ENCODE measurements at places on chromosomes 6 and 20. TPM values are rescaled to one million over a fixed set of nuclear protein-coding genes. Genes with fewer than 3 reads are reported as not detected.

The GJA1 gene
- total RNA-seq, result 587 TPM

The MOXD1 gene
- total RNA-seq, result 4.3 TPM

The TSPO2 gene
- not detected for total RNA-seq

The NHLRC1 gene
- total RNA-seq, result 1.0 TPM

The CD93 gene
- 0.04 TPM for total RNA-seq

The CGA gene
- total RNA-seq, result not detected

The LRFN2 gene
- 2.6 TPM for total RNA-seq

The AKAP7 gene
- 18.4 TPM for total RNA-seq

- no peak overlapping the region for H3K4me3 ChIP-seq
- H3K4me1 ChIP-seq, result no peaks in the 10 kb centered on the region
- no peaks in the 10 kb centered on the region for H3K27me3 ChIP-seq
- H3K27ac ChIP-seq, result no peak overlapping the region
- no peaks in the 10 kb centered on the region for H3K36me3 ChIP-seq
Measured at GRCh38 chr6:130676077-130676772, 151.0 kb upstream of the SMLR1 start.

GRCh38 chr6:38319256-38320212 lies 320.2 kb downstream of the BTBD9 start:
- no peak overlapping the region for H3K4me3 ChIP-seq
- no peaks in the 10 kb centered on the region for H3K27me3 ChIP-seq
- DNase-seq, result peak; percentile 42
- H3K4me1 ChIP-seq, result no peaks in the 10 kb centered on the region
- no peaks in the 10 kb centered on the region for H3K36me3 ChIP-seq

DNA sequence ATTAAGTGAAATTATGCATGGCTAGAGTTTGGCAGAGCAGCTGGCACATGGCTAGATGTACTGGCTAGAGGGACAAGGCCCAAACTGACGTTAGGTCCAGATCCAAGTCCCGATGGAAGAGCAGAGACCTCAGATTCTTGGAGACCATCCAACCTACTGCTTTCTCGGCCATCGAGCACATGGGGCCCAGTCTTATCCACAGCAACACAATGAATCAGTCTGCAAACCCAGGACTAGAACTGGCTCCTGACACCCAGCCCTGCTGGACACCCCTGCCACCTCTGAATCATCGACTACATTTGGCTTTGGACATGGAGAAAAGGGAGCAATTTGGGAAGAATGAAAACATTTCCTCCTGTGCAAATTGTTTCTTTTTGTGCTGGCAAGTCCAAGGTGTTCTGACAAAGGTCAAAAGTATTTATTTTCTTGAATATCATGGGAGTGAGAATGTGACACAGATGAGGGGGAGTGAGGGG lies 23.9 kb upstream of the YWHAB start:
- H3K4me3 ChIP-seq, result no peak overlapping the region
- H3K27me3 ChIP-seq, result no peaks in the 10 kb centered on the region
- H3K36me3 ChIP-seq, result no peaks in the 10 kb centered on the region
- DNase-seq, result no peak

DNA sequence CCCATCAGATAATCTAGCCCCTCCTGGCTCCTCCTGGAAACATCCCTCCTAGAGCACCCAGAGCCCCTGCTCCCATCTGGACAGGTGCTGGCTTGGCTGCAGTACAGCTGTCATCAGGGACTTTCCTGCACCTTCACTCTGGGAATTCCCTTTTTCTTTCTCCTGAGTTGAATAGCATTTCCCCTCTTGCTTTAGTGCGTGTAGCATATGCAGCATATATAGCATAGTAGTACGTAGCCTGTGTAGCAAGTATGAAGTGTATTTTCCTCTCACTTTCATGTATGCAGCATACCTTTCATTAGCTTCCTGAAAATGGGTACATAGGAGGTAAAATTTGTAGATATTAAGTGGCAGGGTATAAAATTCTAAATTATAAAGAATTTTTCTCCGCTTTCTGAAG lies 352.9 kb downstream of the ESR1 start:
- H3K27ac ChIP-seq, result no peak overlapping the region
- H3K4me3 ChIP-seq, result no peak overlapping the region
- H3K36me3 ChIP-seq, result no peaks in the 10 kb centered on the region
- no peaks in the 10 kb centered on the region for H3K27me3 ChIP-seq
- 0 out of 2 replicates have a peak, but pooled peaks cover 3% of the 10 kb centered on the region for H3K4me1 ChIP-seq

DNA sequence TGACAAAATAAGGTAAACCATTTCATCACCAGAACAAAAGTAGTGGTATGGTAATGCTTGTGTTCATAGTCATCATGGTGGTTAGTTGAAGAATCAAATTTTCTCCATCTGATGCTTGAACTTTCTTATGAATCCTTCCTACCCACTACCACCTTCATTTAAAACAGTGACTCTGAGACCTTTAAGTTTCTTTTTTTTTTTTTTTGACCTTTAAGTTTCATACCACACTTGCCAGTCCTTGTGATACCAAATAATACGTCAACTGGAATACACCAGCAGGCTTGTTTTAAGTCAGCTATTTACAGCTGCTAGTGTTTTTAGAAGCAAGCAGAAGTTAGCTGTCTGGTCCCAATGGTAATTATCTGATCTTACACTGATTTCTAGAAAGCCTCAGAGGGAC lies 413.4 kb upstream of the SOX4 start:
- peaks cover 31% of the 10 kb centered on the region for H3K4me1 ChIP-seq
- no peaks in the 10 kb centered on the region for H3K27me3 ChIP-seq
- H3K36me3 ChIP-seq, result peaks cover 5% of the 10 kb centered on the region
- no peak overlapping the region for H3K27ac ChIP-seq

DNA sequence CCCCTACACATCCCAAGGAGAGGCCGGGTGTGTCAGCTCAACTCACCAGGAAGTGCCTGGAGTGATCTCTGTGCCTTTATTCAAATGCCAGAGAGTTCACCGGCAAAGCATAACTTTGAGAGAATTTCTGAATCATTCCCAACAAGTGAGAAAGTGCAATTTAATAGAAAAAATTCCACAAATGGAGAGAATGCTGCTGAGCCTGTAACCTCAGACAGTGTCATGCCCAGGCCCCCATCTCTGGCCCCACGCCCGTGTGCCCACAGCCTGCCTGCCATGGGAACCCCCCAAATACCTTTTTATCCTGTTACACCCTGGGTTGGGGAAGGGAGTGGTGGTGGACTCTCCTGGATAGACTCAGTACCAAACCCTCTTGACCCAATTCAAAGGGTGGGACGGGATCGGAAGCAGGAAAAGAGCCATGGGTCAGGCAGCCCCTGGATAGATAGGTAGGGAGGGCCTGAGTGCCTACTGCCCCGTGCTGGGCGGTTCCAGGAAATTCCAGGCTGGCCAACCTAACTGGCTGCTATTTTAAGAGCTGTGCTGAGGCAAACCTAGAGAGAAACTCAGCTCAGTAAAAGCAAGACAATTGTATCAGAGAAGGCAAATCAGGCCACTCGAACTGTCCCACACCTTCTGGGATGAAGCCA lies 179.0 kb upstream of the FOXA2 start:
- no peak for DNase-seq
- no peaks in the 10 kb centered on the region for H3K27me3 ChIP-seq
- no peak overlapping the region for H3K27ac ChIP-seq

DNA sequence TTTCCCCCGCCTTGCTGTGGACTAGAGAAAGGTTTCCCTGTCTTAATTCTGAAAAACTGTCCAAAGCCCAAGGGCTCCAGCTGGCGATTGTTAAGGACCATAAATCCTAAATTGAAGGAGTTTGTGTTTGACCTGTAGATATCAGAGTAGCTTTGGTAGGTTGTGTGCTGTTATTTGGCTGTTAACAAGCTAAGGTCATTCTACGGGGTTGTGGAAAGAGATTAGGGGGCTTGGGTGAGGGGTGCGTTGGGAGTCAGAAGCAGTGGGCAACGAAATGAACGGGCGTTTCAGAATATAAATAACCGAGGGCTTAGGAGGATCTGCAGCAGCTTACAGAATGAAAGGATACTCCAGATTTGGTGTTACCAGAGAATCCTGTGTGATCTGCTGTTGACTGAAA lies 32.6 kb upstream of the BTN3A2 start:
- no peak for DNase-seq
- H3K36me3 ChIP-seq, result no peaks in the 10 kb centered on the region
- peaks cover 13% of the 10 kb centered on the region for H3K4me1 ChIP-seq
- H3K4me3 ChIP-seq, result peak overlapping the region; percentile 68

GRCh38 chr20:8292793-8293192 lies 160.7 kb downstream of the PLCB1 start:
- no peak overlapping the region for H3K4me3 ChIP-seq
- no peaks in the 10 kb centered on the region for H3K36me3 ChIP-seq
- no peaks in the 10 kb centered on the region for H3K4me1 ChIP-seq
- H3K27ac ChIP-seq, result no peak overlapping the region
- DNase-seq, result no peak
- no peaks in the 10 kb centered on the region for H3K27me3 ChIP-seq

DNA sequence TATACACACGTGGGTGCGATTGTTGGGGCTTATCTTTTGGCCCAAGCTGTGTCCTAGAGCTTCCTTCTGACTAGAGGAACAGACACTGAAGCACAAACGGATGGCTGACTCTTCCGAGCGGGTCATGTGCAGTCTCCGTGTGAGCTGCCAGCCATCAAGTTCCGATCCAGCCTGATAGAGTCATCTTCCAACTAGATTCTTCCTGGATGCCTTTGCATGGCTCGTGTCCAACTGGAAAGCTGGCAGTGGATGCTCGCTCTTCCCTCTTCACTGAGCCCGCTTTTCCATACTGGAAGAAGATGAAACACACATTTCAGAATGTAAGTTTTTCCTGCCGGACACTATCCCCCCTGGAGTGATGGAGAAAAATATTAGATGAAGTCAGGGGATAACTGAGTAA lies 148.1 kb downstream of the SCML4 start:
- no peak for DNase-seq
- H3K27ac ChIP-seq, result no peak overlapping the region

DNA sequence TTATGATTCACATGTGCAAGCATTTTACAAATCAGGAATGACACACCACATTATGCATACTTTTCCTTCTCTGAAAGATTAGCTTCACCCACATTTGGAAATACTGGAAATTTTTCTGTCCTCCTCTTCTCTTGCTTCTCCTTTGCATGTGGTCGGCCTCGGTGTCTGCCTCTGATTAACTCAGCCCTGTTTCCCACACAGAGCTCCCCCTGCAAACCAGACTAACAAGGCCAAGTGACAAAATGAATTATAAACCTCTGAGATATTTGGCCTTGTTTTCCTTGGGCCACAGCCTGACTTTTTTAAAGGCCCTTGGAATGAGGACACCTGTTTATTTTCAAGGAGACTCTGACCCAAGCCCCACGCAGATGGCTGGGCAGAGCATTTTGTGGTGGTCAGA lies 9.0 kb upstream of the CCN6 start:
- no peaks in the 10 kb centered on the region for H3K27me3 ChIP-seq
- H3K36me3 ChIP-seq, result no peaks in the 10 kb centered on the region
- no peak overlapping the region for H3K4me3 ChIP-seq
- no peak for DNase-seq
- no peak overlapping the region for H3K27ac ChIP-seq

DNA sequence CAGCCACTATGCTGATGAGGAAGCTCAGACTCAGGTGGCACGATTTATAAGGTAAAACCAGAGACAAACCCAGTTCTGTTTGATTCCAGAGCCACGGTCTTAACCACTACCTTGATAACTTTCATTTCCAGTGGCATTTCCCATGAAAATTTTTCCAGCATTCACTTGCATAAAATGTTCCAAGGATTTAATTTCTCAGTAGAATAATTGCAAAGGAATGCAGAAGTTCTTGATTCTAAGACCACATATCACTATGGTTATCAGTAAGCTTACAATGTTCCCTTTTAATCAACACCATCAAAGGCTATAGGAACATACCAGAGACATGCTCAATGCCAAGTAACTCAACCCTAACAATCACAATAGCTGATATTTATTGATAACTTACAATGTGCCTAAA lies 306.0 kb upstream of the HS3ST5 start:
- H3K27ac ChIP-seq, result no peak overlapping the region
- no peaks in the 10 kb centered on the region for H3K36me3 ChIP-seq
- H3K27me3 ChIP-seq, result no peaks in the 10 kb centered on the region
- no peaks in the 10 kb centered on the region for H3K4me1 ChIP-seq
- no peak overlapping the region for H3K4me3 ChIP-seq

- no peak overlapping the region for H3K4me3 ChIP-seq
- H3K27me3 ChIP-seq, result no peaks in the 10 kb centered on the region
- DNase-seq, result no peak
- H3K36me3 ChIP-seq, result no peaks in the 10 kb centered on the region
- no peak overlapping the region for H3K27ac ChIP-seq
- H3K4me1 ChIP-seq, result no peaks in the 10 kb centered on the region
Measured at GRCh38 chr20:50613438-50614169, 77.7 kb downstream of the RIPOR3 start.

DNA sequence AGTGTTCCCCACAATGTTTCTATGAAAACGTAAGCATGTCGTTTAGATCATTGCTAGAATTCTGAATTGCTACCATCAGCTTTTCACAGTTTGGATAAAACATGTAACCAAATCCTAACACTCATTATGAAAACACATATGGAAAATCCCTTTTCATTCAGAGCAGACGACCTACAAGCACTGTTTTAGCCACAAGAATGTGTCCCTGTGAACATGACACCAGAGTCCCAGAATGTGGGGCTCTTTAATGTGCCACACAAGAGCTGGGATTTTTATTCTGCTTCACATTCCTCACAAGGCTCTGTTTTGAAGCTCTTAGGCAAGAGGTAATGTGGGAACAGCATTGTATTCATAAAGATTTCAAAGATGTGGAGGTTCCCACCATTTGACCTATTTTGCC lies 141.1 kb upstream of the CITED2 start:
- no peaks in the 10 kb centered on the region for H3K27me3 ChIP-seq
- H3K4me3 ChIP-seq, result no peak overlapping the region
- peak; percentile 5 for DNase-seq
- H3K27ac ChIP-seq, result no peak overlapping the region
- no peaks in the 10 kb centered on the region for H3K4me1 ChIP-seq
- no peaks in the 10 kb centered on the region for H3K36me3 ChIP-seq

DNA sequence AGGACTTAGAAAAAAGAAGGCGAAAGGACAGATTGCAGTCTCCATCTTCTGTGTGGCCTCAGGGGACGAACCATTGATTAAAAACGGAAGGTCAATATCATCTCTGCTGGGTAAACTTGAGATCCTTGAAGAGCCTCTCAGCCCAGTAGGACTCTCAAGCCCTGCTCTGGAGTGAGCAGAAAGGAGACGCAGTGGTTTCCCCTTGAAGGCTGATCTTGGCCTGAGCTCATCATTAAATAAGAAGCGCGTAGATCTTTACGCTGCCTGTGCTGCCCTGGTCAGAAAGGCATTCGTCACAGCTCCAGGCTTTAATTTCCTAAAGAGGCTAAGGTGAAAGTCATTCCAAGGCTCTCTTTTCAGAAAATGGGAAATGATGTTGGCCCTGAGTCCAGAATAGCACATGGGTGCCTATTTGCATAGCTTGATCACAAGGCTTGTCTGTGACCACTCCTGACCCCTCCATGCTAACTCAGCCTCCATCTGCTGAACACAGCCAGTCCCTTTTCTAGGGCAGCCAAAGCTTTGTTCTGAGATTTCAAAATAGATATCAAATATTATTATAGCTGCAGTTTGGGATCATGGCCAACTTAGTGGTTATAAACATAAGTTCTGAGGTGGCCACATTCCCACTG lies 29.3 kb upstream of the XRN2 start:
- H3K27ac ChIP-seq, result no peak overlapping the region
- no peaks in the 10 kb centered on the region for H3K27me3 ChIP-seq
- no peaks in the 10 kb centered on the region for H3K4me1 ChIP-seq
- H3K36me3 ChIP-seq, result no peaks in the 10 kb centered on the region
- DNase-seq, result no peak
- no peak overlapping the region for H3K4me3 ChIP-seq

Data from GM23338 (cell line).